Memory B cell (primary cell): ENCODE measurements at places on chromosomes 12 and 14.

DNA sequence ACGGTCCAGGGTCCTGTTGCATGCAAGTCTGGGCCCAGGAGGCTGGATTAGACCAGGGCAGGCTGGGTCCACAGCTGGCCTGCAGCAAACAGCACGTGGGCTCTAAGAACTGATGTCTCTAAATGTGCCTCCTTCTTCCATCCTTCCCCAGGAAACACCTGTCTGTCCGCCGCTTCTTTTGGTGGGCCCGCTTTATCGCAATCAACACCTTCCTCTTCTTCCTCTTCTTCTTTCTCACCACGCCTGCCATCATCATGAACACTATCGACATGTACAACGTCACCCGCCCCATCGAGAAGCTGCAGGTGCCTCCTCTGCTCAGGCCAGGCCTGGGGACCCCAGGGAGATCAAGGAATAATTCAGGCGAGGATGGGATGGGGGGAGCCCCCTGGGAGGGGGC, 28.3 kb downstream of the NGB start:
- DNase-seq, result peak; percentile 21

- no peak for DNase-seq
These were observed 1186.3 kb upstream of the FLRT2 start for GRCh38 chr14:84343656-84344055.

- no peak for DNase-seq
These were observed 47.7 kb downstream of the MVK start for GRCh38 chr12:109621211-109621694.

GRCh38 chr14:70888681-70889175, 18.5 kb upstream of the PCNX1 start:
- DNase-seq, result no peak

DNA sequence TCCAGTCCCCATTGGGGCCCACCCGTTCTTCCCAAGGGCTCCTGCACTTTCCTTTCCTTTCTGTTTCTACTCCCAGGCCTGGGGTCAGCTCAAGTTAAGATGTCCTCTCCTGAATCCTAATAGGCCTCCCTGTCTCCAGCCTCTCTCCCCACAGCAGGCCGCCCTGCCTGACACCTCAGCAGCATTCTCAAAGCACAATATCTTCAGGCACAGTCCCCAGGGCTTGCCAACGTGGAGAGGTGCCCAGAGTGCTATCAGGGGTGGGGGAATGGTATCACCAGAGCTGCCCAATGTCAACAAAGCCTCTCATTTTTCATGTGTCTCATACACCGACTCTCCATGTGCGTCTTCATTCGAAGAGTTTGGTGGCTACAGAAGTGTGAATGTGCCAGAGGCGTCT, 123.0 kb downstream of the FOXN3 start:
- DNase-seq, result no peak

- no peak for DNase-seq
These were observed 67.1 kb upstream of the VPS33A start for GRCh38 chr12:122333142-122334087.

DNA sequence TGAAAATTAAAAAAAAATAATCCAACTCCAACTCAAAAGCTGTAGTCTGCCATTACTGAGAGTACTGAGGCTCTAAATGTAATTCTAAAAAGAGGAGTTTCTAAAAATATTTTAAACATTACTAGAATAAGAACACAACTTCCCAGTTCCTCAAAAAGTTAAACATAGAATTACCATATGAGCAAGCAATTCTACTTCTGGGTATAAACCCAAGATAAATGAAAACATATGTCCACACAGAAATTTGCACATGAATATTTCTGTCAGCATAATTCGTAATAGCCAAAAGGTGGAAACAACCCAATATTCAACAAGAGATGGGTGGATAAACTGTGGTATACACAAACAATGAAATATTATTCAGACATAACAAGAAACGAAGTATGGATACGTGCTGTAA, 15.0 kb upstream of the NR2C1 start:
- DNase-seq, result no peak

GRCh38 chr14:100778526-100778882, 47.4 kb upstream of the MEG3 start:
- DNase-seq, result no peak

DNA sequence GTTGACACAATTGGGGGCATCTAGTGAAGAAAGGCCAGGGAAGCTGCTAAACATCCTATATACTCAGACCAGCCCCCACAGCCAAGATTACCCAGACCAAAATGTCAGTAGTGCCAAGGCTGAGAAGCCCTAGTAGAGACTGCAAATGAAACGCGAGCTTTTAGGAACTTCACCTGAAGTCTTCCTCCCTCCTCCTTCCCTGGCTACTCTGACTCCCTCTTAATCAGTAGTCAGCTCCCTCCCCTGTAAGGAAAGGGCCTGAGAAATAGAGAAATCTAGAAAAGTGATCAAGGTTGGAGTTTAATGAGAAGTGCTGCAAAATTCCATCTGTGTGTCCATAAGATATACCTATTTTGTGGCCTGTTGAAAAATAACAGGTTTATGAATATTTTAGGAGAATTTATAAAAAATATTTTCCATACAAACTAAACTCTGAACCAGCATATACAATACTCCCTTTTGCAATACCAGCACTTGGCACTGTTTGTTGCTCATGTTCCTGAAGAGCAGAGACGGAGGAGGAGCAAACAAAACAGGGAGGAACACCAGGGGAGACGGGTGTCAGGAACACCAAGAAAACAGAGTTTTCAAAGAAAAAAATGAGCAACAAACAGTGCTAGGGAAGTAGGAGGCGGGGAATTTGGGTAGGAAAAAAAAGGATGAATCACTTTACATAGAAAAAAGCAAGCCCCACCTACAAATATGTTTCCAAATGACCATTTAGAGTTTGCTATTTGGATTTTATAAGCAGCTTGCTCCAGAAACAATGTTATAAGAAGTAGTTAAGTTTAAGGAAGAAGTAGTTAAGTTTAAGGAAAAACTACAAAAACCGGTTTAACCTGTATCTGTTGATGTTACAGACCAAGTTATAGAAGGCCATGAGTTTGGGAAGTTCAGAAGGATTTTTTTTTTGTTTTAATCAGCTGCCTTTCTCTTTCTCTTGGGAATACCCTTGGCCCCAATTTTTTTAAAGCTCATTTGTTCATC, 282.1 kb upstream of the GRIP1 start:
- no peak for DNase-seq

DNA sequence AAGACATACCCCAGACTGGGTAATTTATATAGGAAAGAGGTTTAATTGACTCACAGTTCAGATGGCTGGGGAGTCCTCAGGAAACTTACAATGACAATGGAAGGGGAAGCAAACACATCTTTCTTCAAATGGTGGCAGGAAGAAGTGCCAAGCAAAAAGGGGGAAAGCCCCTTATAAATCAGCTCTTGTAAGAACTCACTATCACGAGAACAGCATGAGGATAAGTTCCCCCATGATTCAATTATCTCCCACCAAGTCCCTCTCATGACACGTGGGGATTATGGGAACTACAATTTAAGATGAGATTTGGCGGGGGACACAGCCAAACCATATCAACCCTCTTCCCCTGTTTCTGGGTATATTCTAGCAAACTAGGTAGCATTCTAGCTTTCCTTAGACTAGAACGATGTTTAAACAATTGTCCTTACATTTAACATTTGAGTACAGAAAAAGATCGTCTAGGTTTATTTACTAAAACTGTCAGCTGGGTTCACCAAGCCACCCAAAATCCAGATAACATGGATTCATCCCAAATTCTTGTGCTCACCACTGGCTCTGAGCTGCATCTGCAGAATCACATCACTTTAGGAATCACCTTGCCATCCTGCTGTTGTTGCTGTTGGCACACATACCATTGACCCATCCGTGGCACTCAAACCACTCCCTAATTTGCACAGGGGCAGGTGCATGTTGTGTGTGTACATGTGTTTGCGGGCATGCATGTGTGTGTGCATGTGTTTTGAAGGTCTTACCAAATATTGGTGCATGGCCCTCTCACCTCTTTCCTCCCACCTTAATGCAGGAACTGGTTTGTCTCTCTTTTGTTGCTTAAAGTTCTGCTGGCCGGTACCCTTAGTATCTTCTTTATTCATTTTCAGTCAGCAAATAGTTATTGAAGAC, 36.4 kb upstream of the VASH1 start:
- DNase-seq, result no peak

- DNase-seq, result no peak
These were observed 384.5 kb upstream of the DCN start for GRCh38 chr12:91567100-91567485.

DNA sequence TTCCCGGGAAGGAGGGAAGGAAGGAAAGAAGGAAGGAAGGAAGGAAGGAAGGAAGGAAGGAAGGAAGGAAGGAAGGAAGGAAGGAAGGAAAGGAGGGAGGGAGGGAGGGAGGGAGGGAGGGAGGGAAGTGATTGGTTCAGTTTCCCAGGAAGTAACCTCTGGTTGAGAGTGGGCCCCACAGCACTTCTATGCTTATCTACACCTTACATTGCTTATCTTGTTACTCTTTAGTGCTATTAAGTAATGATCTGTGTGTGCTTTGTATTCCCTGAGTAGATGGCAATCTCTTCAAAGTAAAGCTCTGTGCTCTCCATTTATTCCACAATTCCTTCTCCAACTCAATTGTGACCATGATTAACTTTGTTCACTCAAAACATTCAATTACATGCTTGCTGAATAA, 74.6 kb downstream of the SLC38A4 start:
- DNase-seq, result no peak

DNA sequence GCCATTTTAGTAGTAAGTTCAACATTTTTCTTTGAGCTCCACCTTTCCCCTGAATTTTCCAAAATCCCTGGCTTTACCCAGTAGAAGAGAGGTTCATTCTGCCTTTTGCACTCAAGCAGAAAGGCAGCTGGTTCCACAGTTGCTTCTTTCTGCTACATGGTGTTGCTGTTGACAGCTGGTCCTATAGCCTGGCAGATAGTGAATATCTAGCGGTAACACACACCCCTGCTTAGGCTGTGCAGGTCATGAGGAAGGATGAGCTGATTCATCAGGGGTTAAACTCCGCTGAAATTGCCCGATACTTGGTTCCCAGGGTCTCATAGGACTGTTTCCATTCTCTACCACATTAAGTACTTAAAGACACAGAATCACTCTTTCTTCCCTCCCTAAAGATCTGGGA, 62.4 kb downstream of the PUS7L start:
- DNase-seq, result no peak

GRCh38 chr14:61528591-61529021, 166.7 kb upstream of the HIF1A start:
- no peak for DNase-seq

DNA sequence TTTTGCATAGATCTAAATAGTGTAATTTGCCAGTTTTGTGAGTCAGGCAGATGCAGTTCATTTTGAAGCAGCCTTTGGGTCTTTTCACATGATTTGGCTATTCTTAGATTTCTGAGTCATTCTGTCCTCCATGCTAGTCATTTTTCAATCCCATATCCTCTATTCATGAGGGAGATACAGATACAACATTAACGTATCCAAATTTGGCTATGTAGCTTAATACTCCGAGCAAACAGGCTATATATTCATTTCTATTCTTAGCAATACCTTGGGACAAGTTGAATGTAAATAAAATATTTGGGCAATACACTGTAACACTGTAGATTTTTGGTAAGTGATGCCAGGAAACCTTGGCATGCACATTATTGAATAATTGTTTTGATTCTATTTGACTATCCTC, 270.7 kb upstream of the PDE3A start:
- no peak for DNase-seq

DNA sequence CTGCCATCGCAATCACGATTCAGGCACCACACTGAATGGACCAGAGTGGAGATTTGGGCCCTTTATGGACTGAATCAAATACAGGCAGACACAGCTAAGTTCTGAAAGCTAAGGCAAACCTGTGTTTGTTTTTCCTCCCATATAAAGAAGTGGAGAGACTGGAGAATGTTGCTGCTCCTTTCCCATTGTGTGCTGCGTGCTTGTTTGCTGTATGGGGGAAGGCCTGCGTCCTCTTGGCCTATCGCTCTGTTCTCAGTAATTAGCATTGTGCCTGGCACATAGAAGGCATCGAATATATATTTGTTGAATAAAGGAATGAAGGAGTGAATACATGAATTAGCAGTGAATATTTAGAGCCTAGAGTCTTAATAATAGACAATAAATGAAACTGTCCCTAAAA, 12.4 kb downstream of the ST8SIA1 start:
- DNase-seq, result no peak

- no peak for DNase-seq
These were observed 7.0 kb downstream of the SYT1 start for GRCh38 chr12:78871566-78871965.

- no peak for DNase-seq
These were observed 37.5 kb upstream of the MIS18BP1 start for GRCh38 chr14:45290547-45290946.

- DNase-seq, result no peak
These were observed 111.9 kb downstream of the STAB2 start for GRCh38 chr12:103698752-103699560.

GRCh38 chr12:15194456-15195368, 26.5 kb downstream of the RERG start:
- no peak for DNase-seq

GRCh38 chr12:5081016-5081415, 37.3 kb downstream of the KCNA5 start:
- DNase-seq, result no peak

GRCh38 chr14:100076133-100076532, 10.9 kb downstream of the EVL start:
- DNase-seq, result no peak

DNA sequence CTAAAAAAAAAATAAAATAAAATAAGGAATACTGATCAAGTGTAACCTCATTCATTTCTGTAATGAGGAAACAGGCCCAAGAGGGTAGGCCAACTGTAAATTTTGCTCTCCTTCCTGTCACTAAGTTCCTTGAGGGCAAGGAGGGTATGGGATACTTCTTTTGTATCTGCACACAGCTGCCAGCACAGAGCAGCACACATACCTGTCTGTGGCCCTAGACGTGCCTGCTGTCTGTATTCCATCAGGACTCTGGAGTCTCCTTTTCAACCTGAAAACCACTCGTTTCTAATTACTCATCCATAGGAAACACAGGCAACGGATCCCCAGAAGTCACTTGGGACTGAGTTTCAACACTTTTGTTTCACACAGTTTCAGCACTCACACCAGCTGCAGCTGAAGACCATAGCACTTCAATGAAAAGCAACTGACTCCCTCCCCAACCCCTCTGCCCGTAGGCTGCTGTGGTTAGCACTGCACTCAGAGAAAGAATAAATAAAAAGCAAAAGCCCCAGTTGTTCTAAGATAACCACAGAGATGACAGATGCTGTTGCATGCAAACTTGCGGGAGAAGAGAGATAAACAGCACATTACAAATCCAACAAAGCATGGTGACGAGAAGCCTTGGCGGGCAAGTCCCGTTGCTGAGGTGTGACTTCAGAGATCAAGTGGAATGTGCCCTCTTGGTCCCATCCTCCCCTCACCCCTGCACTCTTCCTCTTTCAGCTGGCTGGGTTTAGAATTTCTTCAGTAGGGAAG, 24.9 kb downstream of the CRACR2A start:
- DNase-seq, result no peak

DNA sequence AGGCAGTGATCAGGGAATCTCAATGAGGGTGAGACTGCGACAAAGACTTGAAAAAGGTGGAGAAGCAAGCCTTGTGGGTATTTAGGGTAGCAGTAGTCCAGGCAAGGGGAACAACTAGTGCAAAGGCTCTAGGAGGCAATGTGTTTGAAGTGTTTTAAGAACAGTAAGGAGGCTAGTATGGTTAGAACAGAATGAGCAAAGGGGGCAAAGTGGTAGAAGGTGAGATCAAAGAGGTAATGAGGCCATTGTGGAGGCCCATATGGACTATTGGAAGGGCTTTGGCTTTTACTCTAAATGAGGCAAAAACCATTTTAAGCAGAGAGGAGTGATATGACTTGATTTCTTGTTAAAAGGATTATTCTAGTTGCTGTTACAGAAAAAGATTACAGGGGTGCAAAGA, 16.8 kb downstream of the HIF1A start:
- no peak for DNase-seq

GRCh38 chr14:73814153-73814552, 37.5 kb upstream of the PTGR2 start:
- DNase-seq, result no peak
